Stimulated activated CD4-positive, alpha-beta T cell treated with anti-CD3 and anti-CD28 coated beads, TNF-alpha, amount 100 ng/mL, for 24 hours (primary cell): ENCODE measurements at places on chromosomes 2 and 18.

GRCh38 chr2:230905448-230906421 lies 19.3 kb downstream of the GPR55 start:
- peak; percentile 89 for DNase-seq

DNA sequence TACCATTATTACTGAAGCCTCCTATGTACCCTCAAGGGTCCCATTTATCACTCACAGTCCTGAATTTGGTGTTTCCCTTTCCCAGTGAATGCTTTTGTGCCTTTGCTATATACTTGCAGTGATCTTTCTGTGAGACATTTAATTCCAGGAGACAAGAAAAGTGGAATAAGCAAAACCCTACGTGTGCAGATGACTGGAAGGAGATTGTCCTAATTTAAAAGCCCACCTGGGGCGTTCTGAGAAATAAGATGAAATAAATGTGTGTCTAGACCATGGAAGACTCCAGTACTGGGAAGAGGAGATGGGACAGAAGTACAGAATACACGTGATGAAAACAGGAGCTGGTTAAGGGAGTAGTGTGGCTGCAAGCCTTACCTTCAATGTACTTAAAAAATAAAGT lies 19.3 kb downstream of the TYMS start:
- no peak for DNase-seq

DNA sequence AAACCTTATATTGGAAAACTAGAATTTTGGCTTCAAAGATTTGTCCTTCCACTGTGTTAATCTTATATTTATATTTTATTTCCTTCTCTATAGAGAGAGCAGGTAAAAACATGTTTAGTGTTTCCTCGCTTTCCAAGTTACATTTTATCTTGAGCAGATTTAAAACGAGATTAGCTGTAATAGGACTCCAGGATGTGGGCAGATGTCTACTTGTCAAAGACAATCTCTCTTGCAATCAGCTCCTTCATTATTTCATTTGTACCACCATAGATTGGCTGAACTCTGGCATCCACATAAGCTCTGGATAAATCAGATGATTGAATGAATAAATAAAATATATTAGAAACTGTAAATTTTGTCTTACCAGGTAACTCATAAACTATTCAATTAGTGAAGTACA lies 17.5 kb upstream of the KANSL1L start:
- DNase-seq: no peak

DNA sequence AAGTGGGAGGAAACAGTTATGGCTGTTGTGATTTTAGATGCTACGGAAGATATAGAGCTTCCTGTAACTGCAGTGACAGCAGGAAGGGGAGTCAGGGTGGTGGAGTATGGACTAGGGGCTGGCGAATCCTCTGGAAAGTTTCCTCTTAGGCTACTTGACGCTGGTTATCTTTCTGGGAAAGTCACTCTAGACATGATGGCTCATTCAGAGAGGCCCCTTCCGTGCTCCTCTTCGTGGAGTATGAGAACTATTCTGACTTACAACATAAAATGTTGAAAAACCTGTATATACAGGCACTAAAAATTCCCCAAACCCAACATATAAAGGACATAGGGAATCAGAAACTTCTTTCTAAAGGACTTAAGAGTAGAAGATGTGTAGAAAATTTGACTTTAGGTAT lies 78.8 kb downstream of the C18orf54 start:
- no peak for DNase-seq

DNA sequence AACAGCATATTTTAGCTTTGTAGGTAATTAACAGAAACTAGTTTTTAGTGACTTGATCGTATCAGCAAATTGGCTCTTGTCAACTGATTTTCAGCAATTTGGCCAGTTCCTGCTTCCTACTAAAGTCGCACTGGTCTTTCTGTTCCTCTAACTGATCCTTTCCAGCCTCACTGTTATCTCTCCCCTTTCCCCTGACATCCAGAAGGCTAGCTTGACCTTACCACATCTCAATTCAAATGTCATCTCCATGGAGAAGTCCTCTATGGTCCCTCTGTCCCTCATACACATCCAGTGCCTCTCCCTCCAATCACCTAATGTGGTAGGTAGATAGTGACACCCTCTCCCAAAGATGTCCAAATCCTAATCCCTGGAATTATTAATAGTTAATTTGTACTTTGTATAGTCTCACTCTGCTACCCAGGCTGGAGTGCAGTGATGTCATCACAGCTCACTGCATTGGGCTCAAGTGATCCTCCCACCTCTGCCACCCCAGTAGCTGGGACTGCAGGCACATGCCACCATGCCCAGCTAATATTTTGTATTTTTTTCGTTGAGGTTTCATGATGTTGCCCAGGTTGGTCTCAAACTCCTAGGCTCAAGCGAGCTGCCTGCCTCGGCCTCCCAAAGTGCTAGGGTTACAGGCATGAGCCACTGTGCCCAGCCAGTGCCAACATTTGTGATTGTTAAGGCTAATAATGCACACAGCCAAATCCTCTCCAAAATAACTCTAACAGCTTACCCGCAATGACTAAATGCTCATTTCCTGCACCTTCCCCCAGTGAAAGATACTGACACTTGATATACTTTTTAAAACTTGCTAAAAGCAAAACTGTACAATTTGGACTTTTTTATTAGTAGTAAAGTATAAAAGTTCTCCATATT lies 16.9 kb downstream of the PSTPIP2 start:
- DNase-seq: no peak

DNA sequence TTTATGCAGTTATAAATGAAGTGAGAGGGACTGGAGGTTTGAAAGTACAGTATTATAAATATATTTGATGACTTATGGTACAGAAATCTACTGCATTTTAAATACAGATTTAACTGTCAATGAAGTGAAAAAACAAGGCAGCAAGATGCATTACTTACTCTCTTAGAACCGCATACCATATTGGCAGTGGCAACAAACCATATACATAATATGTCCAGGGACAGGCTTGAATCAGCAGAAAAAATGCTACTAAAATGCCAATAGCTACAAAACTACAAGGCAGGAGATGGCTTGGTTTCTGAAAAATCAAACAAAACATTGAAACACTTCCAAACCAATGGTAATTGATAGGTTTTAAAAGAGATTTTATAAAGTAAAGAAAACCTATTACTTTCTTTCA lies 77.2 kb downstream of the PIGN start:
- DNase-seq: no peak

DNA sequence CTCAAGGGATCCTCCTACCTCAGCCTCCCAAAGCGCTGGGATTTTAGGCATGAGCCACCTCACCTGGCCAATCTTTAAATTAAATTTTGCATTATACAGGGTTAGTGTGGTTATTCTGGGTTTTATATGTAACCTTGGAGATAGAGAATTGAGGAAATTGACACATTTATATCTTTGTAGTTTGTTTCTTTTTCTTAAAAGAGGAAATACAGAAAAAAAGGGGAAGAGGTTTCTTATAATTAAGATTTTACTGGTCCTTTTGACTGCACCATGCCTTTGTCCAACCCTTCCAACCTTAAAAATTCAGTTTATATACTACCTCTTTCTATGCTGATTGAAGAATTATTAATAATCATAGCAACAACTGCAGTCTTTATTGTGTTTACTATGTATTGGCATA lies 210.1 kb upstream of the STON1 start:
- no peak for DNase-seq

- DNase-seq: no peak
These were observed 42.3 kb upstream of the HDAC4 start for GRCh38 chr2:239443102-239443620.
